ENCODE measurements at places on chromosomes 2 and 18.

DNA sequence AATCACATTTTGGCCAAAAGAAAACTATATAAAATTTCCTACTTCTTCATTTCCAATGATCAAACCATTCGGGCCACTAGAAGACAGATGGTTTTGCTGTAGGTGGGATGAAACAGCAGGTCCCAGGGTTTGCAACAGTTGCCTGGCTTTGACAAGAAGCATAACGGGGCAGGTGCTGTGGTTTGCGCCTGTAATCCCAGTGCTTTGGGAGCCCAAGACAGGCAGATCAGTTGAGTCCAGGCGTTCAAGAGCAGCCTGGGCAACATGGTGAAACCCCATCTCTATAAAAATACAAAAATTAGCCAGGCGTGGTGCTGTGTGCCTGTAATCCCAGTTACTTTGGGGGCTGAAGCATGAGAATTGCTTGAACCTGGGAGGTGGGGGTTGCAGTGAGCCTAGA lies 81.4 kb upstream of the XPO1 start:
- DNase-seq: no peak

DNA sequence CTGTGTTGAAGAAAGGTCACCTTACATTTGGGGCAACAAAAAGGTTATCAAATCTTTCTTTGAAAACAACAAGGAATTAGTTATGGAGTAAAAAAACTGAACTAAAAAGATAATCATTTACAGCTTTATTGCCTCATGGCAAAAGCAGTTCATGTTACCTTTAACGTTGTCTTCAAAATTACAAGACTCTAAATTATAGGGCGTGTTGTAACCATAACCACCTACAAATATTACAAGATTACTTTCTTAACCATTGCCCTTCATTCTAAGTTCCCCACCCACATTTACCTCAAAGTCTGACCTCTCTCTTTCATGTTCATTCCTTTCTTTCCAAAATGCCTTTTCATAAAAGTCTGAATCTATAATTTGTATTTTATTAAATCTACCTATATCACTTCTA lies 74.6 kb upstream of the LRATD1 start:
- DNase-seq: no peak

DNA sequence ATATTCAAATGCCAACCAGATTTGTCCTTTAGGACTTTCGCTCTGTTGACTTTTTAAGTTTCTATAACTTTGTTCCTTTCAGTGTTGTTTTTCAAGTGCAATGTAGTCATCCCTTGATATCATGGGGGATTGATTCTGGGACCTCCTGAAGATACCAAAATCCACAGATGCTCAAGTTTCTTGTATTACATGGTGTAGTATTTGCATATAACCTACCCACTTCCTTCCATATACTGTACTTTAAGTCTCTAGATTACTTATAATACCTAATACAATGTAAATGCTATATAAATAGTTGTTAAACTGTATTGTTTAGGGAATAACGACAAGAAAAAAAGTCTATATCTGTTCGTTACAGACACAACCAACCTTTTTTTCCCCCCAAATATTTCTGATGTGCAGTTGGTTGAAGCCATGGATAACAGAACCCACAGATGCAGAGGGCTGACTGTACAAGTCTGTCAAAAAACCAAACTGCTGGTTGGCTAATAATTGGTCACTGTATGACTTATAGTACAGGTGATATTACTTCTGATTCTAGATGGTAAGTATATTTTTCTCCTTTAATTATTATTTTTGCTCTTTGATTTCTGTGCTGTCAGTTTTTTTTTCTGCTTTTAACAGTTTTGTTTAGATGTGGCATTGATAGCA lies 201.7 kb upstream of the STON1 start:
- no peak for DNase-seq

DNA sequence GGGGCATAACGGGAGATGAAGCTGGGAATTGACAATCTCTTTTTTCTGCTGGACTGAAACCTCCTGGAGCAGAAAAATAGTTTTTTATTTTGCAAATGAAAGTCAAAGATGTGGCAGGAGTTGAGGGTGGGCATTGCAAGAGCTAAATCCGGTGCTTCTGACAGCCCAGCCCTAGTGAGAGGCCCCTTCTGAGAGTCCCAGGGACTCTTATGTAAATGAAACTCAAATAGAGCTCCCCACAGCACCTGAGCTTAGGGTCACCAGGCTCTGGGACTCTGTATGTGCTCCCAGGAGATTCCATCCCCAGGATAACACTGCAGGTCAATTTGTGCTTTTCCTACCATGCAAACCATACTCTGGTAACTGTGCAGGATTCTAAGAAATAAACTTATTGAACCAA lies 192.8 kb downstream of the ANKRD30B start:
- no peak for DNase-seq

DNA sequence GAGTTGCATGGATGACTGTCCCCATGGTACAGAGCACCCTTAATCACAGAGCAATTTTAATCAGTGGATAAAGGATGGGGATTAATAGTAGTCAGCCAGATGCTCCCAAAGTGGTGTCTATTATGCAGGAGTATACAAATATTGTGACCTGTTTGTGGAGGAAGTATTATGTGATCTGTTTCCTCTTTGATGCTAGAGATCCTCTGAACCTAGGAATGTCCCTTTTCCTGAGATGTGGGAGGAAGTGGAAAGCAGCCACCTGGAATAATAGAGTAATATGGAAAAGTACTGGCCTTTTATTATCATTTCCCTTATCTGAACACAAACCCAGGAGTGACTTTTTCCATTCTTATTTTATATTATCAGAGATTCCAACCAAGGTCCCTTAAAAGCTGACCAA lies 94.2 kb upstream of the EFEMP1 start:
- DNase-seq: no peak

GRCh38 chr18:75316223-75316622 lies 105.6 kb downstream of the TSHZ1 start:
- no peak for DNase-seq

GRCh38 chr2:172473167-172473566 lies 45.8 kb downstream of the ITGA6 start:
- no peak for DNase-seq

DNA sequence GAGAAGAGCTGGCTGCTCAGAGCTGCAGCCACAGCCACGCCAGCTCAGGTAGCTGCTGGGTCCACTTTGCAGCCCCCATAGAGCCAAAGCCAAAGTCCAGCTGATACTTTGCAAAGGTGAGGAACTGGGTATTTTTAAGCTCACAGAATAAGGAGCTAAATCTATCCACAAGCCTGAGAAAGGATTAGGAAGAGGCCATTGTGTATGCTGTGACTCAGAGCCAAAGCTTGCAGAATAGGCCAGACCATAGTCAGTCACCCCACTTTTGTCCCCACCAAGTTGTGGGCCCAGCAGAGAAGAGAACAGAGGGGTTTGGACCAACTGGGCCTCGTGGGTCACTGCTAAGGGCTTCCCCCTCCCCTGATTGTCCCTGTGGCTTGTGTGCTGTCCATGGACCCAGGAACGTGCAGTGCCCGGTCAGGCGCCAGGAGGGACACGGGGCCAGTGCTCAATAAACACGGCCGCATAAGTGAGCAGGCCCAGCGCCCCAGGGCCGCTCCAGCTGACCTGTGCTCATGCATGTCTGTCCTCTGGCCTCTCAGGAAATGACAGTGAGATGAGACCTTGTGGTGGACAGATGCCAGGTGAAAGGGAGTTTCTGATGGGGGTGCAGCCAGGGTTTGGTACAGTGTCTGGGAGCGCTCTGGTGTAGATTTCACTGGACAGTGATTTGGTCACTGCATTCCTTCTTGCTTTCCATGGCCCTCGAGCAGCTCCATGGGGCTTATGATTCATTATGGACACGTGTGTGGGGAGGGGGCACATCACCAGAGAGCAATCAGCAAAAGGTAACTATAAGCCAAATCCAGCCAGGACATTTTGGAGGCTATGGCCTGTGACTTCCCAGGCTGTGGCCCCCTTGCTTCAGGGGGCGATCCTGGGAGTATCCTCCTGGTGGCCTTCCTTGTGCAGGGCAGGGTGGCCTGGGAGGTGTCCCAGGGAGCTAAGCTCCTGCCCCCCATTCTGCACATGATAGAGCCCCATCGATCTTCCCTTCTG lies 31.3 kb downstream of the MAL start:
- DNase-seq: no peak

DNA sequence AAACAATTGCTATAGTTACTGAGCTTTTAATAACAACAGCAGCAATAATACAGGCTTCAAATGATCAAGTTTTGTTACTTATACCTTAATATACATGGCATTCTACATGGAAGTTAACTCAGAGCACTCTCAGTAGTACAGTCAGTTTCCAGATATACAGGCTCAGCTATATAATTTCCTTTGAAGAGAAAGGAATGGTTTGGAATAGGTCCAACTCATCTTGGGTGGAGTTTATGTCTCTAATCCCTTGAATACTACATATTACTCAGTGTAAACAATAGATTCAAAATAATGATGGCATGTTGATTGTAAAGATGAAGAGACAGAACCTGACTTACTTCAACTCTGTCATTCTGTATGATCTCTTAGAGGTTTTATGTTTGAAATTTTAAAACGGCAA lies 174.9 kb downstream of the EPHA4 start:
- no peak for DNase-seq

GRCh38 chr18:49285627-49286026 lies 174.8 kb downstream of the DYM start:
- no peak for DNase-seq

GRCh38 chr18:58286632-58287352 lies 242.8 kb downstream of the NEDD4L start:
- no peak for DNase-seq

DNA sequence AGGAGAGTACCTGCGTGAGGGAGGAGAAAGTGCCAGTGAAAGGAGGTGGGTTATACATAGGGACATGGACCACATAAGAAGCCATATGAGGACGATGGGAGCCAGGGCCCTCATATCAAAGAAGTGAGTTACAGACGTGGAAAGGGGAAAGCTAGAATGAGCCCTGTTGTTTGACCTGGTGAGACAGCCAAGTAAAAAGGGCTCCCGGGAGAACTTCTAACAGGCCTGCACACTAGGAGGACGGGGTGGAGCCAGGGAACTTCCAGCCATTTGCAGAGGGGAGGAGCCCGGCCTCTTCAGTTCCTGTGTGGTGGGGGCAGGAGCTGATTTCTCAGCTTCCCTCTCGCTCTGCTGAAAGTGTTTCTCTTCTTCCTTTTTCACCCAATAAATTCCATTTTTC lies 84.1 kb upstream of the SLC66A3 start:
- no peak for DNase-seq

Measured in fibroblast of skin of left quadriceps (primary cell).